ENCODE measurements at places on chromosomes 1 and 21.
A peak's percentile ranks its signal among the peaks of the same experiment; 100 is the strongest.

GRCh38 chr1:170562646-170563338 is 30.8 kb downstream of the GORAB start:
- no peak for DNase-seq

DNA sequence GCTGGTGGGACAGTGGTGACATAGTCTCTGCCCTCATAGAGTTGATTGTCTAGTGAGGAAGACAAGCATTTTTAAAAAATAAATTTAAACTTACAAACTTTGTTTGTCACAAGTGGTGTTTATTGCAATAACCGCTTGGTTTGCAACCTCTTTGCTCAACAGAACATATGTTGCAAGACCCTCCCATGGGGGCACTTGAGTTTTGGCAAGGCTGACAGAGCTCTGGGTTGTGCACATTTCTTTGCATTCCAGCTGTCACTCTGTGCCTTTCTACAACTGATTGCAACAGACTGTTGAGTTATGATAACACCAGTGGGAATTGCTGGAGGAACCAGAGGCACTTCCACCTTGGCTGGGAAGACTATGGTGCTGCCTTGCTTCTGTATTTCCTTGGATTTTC is 58.4 kb downstream of the LAMC2 start:
- no peak for DNase-seq

DNA sequence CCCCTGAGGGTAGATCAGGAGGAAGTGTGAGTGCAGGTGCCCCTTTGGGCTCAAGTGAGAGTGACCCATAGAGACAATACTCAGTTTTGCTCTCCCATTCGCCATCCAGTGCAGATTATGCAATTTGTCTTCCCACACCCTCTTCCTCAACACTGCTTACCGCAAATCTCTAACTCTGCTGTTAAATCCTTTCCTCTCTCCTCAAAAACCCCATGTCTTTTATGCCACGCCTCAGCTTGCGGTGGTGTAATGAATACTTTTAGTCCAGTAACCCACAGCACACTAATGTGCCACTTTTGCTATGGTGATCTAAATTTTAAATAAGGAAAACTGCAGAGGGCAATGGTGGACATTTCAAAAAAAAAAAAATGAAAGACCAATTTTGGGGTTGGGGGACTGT is 57.7 kb downstream of the PRRX1 start:
- no peak for DNase-seq

GRCh38 chr21:34217263-34217662 is 143.9 kb downstream of the MRPS6 start:
- no peak for DNase-seq

DNA sequence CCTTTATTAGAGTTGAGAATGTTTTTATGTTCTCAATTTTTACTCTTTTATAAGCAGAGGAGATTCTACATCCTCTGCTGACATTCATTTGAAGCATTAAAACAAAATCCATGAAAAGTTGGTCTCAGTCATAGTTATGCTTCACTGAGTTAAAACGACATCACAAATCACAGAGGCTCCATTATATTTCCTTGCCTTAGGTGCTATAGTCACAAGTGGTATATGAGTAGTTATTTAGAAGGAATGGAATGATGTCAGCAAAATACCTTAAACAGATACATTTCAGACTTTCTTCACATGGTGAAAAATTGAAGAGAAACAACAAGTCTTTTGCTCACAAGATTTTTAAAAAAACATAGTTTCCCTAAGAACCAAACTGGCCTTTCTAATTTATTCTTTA is 11.7 kb upstream of the METTL13 start:
- no peak for DNase-seq

- DNase-seq: no peak
Measured at GRCh38 chr1:93581917-93582850, 99.5 kb downstream of the BCAR3 start.

DNA sequence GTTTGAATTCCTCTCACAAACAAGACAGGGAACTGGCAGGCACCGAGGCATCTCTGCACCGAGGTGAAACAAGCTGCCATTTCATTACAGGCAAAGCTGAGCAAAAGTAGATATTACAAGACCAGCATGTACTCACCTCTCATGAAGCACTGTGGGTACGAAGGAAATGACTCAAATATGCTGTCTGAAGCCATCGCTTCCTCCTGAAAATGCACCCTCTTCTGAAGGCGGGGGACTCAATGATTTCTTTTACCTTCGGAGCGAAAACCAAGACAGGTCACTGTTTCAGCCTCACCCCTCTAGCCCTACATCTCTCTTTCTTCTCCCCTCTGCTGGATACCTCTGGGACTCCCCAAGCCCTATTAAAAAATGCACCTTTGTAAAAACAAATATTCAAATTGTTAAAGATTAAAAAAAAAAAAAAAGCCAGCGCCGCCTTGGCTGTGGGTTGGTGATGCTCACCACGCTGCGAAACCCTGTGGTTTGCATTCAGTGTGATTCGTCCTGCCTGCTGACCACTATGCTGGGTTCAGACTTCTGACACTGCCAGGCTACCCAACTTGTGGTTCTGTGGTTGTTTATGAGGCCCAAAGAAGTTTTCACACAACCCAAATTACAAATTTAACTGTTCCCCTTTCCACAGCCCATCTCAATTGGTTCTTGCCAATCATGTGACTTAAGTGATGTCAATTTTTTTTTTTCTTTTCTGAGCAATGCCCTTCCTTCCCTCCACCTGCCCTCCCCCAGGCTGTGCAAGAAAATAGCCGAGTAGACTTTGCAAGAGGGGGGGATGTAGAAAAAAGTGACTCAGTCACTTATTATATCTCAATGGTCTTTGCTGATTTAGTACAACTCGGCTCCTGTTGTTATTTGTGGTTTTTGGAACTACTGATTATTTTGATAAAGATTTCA is at the start of gene RUNX1:
TSS of gene RUNX1 (minus strand) at position 597 of the 912 bp plus-strand sequence.
- peak; percentile 100 for DNase-seq
